COLO829 (cell line): ENCODE measurements at places on chromosomes 1 and 21.

DNA sequence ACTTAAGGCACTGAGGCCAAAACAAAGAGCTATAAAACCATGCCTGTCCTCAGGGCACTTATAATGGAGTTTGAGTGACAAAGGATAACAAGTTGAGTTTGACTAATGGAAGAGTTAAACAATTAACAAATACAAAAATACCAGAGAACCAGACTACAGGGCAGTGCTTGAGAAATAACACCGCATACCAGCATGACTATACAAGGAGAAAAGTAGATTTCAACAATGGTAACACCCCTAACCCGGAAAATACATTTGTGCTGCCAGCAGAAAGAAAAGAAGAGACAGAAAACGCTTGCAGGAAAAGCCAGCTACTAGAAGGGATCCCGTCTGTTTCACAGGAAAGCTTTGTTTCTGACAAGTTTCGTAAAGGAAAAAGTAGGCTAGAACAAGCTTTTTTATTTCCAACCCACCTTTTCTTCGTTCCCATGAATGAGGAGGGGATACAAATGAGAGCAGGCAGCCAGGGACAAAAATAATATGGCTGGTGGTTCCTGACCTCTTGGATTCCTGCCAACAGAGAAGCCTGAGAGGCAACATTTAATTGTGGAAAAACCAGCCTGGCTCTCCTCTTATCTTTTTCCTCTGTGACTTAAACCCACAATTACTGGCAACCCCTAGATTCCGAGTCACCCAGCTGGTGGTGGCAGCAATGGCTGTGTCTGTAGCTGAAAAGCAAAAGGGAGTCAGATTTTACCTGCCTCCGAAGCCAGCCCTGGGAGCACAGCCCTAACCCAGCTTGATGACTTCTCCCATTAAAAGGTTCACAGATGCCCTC, 56.5 kb downstream of the WLS start:
- no peak for DNase-seq

DNA sequence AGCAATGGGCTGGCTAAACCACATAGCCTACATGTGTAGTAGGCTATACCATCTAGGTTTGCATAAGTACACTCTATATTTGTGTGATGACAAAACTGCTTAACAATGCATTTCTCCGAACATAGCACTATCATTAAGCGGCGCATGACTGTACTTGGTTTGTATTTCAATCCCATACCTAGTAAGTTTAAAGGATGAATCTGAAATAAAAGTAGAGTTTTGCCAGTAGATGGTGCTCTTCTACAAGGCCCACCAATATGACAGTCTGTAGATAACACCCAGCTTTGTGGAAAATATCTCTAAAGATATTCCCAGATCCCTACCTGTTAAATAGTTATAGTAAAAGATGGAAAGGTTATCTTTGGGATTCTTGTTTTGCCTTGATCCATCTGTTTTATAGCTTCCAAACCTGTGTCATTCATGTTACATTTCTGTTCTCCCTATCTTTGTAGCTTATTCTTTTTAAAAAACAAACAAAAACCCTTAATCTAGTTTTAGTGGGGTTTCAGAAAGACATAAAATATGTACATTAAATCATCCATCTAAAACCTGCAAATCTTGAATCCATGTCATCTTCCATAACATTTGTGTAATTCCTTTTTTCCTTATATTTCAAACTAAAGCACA, 33.9 kb upstream of the ASPM start:
- DNase-seq, result peak; percentile 57

- no peak for DNase-seq
Measured at GRCh38 chr1:230074270-230074669, 7.2 kb downstream of the GALNT2 start.

- DNase-seq, result no peak
Measured at GRCh38 chr1:232982238-232982944, 32.0 kb downstream of the NTPCR start.

DNA sequence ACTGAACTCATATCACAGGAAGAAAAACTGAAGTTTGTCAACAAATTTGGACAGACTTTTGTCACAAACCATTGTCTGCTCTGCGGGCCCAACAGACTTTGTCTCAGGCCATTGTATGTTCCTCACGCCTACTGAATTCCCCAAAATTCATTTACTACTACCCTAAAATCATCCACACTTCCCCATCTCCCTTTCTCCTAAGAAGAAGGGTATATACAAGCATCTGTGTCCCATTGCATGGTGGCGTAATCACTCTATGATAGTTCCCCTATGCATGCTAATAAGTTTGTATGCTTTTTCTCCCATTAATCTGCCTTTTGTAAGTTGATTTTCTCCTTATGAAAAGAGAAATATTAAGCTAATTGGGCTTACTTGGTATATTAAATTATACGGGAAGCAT, 54.9 kb upstream of the ATF3 start:
- no peak for DNase-seq

- no peak for DNase-seq
Measured at GRCh38 chr1:20051218-20051829, 18.7 kb upstream of the PLA2G5 start.

DNA sequence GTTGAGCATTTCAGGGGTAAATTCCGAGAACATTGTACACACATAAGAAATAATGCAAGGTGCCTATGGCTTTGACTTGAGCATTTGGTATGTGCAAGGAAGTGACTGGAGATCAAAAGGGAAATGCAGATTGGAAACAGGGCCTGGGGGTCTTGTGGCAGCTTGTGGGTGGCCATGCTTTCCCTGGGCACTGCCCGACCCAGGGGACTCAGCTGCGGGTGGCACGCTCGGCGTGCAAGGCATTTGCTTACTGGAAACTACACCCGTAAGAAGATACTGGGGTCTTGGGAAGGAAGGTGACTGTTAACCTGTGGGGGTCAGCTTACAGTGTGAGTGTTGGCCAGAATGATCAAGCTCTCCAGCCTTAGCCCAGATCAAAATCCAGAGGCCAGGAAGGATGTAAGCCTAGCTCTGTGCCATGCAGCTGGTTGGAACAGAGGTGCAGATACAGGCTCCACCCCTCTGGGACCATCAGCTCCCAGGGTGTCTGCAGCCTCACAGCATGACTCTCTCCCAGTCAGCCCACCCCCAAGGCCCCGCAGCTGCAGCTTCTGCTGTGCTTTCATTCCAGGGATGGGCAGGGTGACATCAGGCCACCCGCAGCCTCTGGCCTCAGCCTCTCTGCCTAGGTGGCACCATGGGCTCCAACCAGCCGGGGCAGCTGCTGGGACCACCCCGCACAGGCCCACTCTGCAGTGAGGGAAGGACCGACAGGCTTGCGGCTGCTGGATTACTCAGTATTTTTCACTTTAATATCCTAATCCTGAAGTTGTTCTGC, 55.1 kb downstream of the KIF26B start:
- no peak for DNase-seq

GRCh38 chr1:179298952-179299351, 5.4 kb downstream of the SOAT1 start:
- DNase-seq, result no peak

DNA sequence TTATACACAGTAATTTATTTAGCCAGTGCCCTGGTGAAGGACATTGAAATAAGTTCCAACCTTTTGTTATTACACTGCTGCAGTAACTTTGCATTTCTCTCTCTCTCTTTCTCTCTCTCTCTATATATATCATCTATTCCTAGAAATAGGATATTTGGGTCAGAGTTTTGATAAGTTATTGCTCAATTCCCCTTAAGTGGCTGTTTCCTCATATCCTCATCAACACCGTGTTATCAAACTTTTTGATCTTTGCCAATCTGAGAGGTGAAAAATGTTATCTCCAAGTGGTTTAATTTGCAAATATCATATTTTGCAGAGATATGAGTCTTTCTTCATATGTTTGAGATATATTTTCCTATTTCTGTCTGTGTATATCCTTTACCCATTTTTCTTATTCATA, 1.6 kb upstream of the SRSF4 start:
- DNase-seq, result no peak

GRCh38 chr1:117587499-117588356, 18.1 kb upstream of the TENT5C start:
- DNase-seq, result no peak

DNA sequence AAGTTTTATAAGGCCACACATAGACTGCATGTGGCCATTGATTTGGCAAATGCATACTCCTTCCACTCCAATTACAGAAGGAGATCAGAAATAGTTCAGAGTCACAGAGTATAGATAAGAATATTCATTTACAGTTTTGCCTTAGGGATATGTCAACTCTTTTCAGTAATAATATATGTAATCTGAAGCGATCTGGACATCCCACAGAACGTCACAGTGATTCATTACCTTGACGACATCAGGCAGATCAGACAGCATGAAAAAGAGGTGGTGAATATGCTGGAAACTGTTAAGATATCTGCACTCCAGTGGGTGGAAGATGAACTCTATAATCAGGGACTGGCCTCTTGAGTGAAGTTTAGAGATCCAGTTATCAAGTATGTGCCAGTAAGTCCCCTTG, 240.4 kb downstream of the DPYD start:
- no peak for DNase-seq

GRCh38 chr1:37923551-37923889, 23.3 kb downstream of the INPP5B start:
- DNase-seq, result no peak

GRCh38 chr1:246002725-246003441, 504.2 kb downstream of the SMYD3 start:
- peak; percentile 71 for DNase-seq

DNA sequence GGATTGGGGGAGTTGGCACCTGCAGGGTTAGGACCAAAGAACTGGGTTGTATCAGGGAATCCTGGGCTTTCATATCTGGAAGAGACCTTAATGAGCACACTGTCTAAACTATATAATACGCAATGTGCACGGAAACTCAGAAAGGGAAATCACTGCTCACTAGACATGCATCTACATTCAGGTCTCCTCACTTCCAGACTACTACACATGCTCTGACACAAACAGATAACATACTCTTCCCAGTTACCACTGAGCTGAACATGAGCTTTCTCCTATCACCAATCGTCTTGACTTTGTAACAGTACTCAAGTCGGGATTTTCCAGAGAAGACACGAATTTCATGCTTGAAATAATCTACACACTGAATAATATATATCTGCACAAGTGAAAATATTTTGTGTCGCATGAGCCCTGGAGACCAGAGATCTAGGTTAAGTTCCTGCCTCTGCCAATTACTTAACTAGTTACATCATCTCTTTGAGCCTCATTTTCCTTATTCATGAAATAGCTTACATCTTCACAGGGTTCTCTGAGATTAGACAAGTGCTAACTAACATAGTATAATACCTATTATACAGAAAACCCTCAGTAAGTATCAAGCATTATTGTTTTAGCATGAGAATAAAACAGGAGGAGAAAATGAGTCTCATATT, 101.1 kb downstream of the JAK1 start:
- no peak for DNase-seq

DNA sequence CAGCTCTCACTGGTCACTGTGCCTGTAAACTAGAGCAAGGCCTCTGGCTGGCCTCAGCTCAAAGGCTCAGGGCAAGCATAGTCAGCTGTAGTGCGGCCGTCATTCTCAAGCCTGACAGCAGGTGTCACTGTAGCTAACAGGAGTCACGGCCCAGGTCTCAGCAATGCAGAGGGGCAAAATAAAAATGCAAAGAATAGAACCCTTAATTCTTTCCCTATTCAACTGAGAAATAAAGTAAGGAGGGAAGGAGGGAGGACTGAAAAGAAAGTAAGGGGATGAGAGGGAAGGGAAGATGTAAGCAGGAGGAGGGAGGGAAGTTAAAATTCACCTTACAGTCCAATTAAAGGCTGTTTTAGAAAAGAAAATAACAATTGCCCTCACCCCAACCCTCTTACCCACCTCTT, 106.1 kb downstream of the KIAA0319L start:
- peak; percentile 61 for DNase-seq

GRCh38 chr1:205977402-205978014, 25.7 kb downstream of the RAB7B start:
- peak; percentile 69 for DNase-seq

DNA sequence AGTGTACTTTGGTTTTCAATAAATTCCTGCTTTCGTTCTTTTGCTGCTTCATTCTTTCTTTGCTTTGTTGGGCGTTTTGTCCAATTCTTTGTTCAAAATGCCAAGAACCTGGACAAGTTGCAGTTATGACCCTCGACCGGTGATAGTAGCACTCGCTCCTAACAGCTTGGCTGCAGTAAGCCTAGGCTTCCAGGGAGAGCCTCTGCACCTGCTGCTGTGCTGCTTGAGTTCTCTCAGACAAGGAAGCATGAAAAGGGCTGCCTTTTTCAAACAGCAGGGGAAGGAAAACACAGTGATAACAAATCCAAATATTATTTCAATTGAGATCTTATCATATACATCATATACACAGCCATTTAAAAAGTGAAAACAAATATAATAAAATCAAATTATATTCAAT, 12.8 kb upstream of the RIPK4 start:
- no peak for DNase-seq

GRCh38 chr1:195981448-195982139, 626.6 kb downstream of the KCNT2 start:
- no peak for DNase-seq

DNA sequence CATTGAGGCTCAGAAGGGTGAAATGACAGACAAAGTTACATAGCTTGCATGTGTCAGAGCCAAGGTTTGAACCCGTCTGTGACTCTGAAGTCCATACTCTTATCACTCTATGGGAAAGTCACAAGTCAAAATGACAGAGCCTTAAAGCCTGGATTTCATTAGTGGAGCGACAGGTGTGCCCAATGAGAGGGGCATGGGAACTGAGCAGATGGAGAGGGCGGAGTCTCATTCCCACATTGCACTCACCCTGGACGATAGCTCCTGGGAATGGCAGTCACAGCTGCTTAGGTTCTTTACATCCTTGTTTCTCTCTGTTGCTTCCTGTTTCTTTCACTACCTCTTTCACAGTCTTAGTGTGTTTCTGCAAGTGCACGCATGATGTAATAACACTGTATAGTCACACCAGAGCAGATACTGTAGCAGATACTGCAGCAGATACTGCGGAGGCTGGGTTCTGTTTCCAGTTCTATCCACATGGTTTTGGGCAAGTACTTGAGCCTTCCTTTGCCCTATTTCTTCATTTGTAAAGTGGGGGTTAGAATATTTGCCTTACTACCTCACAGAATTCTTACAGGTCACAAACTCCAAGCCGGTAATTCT, 127.2 kb downstream of the ZSCAN20 start:
- DNase-seq, result no peak

DNA sequence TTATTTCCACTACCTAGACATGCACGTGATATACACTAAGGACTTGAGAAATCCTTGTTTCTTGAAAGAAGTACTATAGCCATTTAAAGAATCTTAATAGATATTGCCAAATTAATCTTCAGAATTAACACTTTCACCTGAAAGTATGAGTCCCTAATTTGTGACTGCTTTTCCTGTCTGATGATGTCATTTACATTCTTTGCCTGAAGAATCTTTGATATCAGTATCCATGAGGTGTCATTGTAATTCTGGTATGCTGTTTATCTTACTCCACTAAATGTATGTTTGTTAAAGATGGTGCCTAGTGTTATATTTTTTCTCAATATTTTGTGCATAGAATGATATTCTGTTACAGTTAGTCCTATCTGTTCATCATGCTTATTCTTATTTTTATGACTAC, 48.5 kb upstream of the RC3H1 start:
- DNase-seq, result no peak

GRCh38 chr1:171877701-171878100, 36.4 kb downstream of the DNM3 start:
- DNase-seq, result peak; percentile 86

- DNase-seq, result no peak
Measured at GRCh38 chr1:74629283-74629682, 44.3 kb downstream of the ERICH3 start.
